Activated T-helper 17 cell treated with anti-CD3 and anti-CD28 coated beads, Interleukin-2, amount 50 U/mL, for 72 hours (primary cell): ENCODE measurements at places on chromosomes 13 and 19.

- ATAC-seq: no peak
These were observed 61.1 kb downstream of the MAP4K1 start for GRCh38 chr19:38556521-38557174.

DNA sequence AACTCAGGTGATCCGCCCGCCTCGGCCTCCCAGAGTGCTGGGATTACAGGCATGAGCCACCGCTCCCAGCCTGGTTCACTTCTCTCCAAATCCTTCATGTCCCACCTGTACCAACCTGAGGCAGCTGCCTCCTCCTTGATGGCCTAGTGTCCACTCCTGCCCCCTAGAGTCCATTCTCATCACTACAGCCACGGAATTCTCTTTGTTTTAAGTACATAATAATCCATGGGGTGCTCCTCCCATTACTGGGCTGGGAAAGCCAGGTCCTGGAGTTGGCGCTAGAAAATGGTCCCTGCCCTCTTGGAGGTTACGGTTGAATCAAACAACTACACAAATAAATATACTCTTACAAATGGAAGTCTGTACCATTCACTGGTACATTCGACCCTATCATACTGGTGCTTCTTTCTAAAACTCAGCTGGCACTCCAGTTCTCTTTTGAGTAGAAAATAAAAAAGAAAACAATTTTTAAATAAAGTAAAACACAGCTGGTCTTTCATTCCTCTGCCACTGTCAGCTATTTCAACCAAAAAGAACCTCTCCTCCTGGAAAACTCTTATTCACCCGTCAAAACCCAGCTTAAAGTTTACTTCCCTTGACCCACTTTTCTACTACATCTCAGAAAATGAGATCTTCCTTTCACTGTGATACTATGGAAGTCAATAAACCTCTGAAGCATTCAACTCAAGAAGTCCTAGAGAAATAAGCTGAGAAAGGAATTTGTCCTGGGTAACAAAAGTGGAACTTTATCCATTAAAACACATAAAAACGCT lies 22.4 kb upstream of the ARHGEF18 start:
- ATAC-seq: no peak

DNA sequence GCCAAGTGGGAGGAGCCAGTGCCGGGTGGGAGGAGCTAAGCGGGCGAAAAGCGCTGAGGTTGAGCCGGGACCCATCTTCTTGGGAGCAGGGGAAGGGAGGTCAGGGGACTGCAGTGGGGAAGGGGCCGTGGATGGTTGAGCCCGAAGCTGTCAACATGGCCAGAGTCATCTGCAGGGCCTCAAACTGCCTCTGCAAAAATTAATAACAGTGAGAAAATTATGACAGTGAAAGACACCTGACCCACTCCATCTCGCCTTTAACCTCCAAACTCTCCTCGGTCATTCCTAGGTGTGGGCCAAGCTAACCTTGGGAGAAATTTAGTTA lies 30.1 kb downstream of the ZNF557 start:
- ATAC-seq: no peak

DNA sequence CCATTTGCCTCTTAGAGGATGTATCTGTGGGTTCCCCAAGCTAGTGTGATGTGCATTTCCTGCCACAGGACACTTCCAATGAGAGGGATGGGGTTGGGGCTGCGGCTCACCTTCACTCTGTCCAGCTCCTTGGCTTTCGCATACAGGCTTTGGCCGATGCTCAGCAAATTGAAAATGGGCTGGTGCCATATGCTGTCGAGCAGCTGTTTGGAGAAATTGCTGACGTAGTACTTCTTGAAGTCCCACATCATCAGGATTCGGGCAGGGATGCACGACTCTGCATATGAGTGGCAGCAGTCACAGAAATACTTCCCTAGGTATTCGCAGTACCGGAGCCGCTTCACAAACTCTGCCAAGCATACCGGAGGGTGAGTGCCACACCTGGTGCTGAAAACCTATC lies 37.0 kb downstream of the RUBCNL start:
- ATAC-seq: no peak

DNA sequence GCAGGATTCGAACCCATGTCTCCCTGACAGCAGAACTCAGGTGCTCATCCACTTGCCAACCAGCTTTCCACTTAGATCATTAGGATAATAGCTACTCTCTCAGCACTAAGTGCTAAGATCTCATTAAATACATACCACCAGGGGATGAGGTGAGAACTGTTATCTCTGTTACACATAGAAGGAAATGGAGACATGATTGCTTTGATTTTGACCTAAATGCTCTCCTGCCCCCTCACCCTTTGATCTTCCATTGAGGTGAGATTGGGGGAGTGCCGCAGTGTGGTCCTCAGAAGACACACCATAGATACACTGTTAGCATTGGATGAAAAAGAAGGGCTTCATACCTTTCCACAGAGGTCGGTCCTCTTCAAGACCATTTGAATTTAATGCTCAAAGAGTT lies 38.9 kb upstream of the NPAS1 start:
- no peak for ATAC-seq

GRCh38 chr19:33250500-33250899 lies 24.9 kb upstream of the SLC7A10 start:
- ATAC-seq: no peak

DNA sequence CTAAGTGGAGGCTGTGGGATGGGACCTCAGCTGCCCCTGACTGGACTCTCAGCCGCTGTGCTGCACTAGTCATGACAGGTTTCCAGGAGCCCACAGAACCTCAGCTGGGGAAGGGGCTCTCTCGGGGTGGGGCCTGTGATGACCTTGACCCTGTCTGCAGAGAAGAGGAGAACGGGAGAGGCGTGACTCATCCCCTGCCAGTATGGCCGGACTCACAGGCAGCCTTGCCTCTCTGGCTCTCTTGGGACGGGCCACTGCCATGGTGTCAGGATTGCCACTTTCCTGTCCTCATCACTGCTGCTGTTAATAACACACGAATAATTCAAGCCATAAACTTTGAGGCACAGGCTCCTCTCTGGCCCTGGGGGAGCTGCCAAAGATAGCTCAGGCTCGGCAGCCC lies 295.3 kb downstream of the UQCRFS1 start:
- no peak for ATAC-seq

- no peak for ATAC-seq
These were observed 142.9 kb upstream of the SERP2 start for GRCh38 chr13:44230736-44231135.

GRCh38 chr13:34307607-34308006 lies 489.7 kb downstream of the RFC3 start:
- no peak for ATAC-seq

DNA sequence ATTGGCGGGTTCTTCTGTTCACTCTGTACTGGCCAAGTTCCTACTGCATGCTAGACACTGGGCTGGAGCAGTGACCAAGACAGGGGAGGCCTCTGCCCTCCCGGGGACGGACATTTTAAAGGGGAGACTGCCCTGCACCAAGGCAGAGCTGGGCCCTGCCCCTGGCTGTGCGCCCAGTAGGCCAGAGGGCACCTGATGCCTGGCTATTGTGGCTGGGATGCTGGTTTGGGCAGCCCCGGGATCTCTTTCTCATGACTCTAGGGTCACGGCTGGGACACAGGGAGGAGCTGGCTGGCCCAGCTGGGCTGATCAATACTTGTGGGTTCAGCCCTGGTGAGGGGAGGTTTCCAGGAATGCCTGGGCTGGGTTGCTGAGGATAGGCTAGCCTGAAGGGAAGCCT lies 17.7 kb downstream of the LIPE start:
- no peak for ATAC-seq

DNA sequence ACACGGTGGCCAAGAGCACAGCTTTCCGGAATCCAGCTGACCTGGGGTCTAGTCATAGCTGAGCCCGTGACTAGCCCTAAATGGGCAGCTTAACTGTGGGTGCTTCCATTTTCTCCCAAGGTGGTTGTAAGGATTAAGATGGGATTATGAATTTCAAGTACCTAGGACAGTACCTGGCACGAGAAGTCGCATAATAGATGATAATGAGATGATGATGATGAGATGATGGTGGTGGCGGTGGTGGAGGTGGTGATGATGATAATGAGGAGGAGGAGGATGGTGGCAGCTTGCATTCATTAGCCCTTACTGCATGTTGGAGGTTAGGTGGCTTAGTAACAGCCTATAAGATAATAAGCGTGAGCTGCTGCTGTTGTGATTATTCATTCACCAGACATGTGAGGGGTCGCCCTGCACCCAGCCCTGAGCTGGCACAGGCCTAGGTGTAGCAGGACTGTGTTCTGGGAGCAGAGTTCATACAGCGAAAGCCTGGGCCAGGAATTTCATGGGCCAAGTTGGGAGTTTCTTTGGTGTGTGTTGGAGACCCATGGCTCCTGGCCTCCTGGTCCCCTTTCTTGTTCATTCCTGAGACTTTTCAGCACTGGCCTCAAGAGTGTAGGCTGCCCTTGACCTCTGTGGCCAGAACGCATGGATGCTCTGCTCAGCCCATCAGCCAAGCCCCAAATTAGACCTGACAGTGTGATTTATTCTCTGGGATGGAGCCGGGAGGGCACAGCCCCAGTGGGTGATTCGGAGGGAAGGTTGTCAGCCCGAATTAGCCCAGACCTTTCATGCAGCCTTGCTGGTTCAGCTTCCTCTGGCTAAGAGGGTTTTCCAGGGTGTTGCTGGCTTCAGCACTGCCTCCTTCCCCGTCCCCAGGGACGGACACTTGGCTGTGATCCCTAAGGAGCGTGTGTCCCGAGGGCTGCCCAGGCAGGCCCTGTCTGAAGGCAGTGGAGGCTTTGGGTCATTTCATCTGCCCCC lies 128.8 kb downstream of the SIPA1L3 start:
- no peak for ATAC-seq

GRCh38 chr13:72113076-72113475 lies 246.1 kb upstream of the DACH1 start:
- ATAC-seq: no peak

DNA sequence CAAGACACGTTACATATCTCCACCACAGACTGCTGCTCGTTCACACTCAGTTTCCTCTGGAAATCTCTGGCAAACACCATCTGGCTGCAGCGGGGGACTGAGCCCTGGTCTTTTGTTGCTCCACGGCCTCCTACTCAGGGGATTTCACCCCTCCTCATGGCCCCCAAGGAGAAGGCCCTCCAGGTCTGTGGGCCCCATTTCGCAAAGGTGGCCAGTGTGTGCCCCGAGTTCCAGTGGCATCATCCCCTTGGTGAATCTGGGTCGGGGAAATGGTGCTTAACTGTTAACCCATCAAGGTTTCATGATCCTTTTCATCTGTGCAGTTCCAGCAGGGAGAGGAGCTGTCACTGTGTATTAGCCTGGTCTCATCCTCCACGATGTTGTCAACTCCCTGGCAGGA lies 235.4 kb upstream of the MAB21L1 start:
- no peak for ATAC-seq

DNA sequence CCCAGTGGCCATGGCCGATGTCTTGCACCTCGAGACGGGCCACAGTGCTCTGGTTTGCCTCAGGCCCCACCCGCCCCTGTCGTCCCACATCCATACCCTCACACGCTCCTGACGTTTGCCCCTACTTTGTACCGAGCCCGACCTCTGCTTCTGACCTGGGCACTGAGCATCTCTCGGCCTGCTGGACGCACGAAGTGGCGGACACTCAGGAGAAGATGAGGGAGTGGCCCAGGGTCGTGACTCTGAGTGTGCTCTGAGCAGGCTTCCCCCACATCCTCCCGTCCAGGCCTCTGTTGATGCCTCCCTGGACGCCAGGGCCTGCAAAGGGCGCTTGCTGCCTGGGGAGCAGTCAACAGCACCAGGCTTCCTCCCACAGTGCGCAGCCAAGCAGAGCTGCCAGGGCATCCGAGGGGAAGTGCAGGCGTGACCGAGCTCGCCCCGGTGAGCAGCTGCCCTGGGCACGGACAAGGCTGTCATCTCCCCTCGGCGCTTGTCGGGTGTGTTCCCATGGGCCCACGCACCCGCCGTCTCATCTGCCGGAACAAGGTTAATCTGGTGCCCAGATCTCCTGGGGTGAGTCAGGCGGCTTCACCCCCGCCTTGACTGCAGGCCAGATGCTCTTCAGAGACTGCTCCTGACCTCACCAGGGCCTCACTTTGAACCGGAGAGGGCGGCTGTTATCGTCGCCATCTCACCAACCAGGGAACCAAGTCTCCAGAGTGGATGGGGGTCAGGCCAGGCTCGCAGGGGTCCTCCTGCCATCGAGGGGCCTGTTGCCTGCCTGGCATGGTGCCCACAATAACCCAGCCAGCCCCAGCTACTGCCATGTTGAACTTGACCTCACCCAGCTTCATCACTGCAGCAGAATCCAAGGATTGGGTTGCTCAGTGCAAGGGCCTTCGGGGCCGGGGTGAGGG lies 27.2 kb downstream of the COMP start:
- ATAC-seq: no peak

GRCh38 chr13:46402178-46402577 lies 15.1 kb upstream of the RUBCNL start:
- no peak for ATAC-seq

DNA sequence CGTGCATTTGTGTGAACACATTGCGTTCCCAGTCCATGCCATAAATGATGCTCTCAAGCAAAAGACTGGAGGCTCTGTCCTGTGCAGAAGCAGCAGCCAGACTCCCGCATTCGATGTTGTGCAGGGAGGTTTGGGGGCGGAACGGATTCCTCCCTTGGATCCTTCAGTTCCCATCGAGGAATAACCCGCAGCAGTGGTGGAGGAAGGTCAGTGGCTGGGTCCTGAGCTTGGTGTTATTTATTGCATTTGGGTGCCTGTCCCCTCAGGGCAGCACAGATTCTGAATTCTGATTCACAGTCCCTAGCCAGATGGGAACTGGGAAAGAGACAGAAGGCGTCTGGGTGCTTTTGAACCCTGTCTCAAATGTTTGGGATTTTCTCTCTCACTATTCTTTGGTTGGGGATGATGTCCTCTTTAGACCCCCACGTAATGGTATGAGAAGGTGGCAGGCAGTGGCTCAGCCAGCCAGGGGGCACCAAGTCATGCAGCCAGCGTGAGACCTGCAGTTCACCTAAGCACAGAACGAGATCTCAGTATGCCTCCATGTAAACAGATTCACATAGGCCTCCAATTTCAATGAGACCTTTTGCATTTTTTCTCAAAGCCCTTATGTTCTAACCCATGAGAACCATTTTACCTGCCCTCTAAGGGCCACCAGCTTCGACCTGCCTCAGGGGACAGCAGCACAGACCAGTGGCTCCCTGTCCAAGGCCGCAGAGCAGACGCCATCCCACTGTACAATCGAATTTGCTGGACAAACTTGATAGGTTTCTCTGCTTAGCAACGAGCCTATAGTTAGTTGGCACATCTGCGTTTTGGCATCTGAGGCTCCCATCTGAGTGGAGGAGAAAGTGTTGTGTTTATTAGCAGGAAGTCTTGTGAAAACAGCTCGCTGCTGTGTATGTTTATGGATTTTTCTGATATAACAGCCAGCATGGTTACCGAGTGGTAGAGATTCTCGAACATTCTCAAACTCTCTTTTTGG lies 17.8 kb downstream of the KCTD15 start:
- no peak for ATAC-seq

GRCh38 chr19:17948514-17948900 lies 15.7 kb downstream of the CCDC124 start:
- ATAC-seq: peak; percentile 1

GRCh38 chr13:109764470-109765291 lies 21.7 kb downstream of the IRS2 start:
- peak; percentile 78 for ATAC-seq

- ATAC-seq: no peak
These were observed 43.7 kb upstream of the ADGRE5 start for GRCh38 chr19:14337510-14337909.

GRCh38 chr19:14097532-14098151 lies 7.1 kb upstream of the SAMD1 start:
- no peak for ATAC-seq
